ENCODE measurements at places on chromosomes 6 and 20.

DNA sequence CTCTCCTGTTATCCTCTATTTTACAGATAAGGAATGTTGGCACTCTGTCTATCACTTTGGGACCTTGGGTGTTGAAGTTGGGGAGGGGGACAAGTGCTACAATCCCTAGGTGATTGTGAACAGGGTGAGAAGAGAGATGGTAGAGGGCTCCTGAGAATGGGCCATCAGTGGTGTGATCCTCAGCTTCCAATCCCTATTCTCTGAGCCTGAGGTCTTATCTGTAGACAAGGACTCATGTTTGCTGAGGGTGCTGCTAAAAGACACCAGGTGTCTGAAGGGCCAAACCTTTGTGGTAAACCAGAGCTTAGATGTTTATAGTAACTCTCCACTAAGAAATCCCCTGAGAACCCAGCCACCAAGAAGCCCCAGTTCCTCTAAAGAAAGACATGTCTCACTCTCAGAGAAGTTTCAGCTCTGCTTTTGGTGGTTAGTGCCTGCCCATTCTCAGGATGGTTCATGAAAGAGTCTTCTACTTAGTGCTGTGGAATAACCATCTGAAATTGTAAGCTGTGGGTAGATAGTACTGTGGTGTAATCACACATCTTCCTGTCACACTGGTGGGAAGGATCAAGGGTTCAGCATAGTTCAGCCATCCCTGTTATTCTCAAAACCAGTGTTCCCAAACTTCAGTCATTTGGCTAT is 58.2 kb upstream of the IL20RA start:
- DNase-seq = no peak

- no peak for DNase-seq
Measured at GRCh38 chr6:36506611-36507010, 40.7 kb downstream of the STK38 start.

DNA sequence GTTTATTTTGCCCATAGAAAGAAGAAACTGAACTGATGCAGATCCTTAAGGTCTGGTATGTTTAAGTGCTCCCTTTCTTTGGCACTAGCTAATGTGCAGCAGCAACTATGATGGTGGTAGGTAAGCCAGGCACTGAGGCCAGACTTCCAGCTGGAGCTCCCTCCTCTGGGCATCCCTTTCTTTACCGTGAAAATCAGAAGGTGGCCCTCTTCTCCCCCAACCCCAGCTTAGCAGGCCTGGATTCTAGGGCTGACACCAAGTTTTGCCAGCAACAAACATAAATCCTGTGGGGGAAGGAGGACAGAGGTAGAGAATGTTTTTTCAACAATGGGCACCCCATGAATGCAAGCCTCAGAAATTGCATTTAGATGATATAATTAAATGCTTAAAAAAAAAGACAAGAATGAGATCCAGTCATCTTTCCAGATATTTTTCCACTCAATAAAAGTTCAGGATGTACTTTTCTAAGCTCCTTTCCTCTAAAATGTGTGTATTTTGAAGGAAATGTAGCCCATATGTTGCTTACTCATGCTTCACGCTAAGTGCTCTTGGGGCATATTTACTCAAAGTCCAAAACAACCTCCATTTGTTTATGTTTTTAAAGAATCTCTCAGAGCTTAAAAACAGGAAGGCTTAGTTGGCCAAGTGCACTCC is 123.9 kb upstream of the NXT1 start:
- no peak for DNase-seq

DNA sequence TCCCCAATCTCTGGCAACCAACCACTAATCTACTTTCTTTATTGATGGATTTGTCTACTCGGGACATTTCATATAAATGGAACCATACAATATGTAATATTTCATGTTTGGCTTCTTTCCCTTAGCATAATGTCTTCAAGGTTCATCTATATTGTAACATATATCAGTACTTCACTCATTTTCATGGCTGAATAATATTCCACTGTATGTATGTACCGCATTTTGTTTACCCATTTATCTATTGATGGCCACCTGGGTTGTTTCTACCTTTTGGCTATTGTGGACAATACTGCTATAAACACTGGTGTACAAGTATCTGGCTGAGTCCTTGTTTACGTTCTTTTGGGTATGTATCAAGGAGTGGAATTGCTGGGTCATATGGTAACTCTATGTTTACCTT is 48.4 kb downstream of the PANK2 start:
- DNase-seq = no peak

- DNase-seq = peak; percentile 70
Measured at GRCh38 chr6:105675715-105676397, 273.0 kb upstream of the PREP start.

- no peak for DNase-seq
Measured at GRCh38 chr20:611843-612185, 1.7 kb upstream of the TCF15 start.

DNA sequence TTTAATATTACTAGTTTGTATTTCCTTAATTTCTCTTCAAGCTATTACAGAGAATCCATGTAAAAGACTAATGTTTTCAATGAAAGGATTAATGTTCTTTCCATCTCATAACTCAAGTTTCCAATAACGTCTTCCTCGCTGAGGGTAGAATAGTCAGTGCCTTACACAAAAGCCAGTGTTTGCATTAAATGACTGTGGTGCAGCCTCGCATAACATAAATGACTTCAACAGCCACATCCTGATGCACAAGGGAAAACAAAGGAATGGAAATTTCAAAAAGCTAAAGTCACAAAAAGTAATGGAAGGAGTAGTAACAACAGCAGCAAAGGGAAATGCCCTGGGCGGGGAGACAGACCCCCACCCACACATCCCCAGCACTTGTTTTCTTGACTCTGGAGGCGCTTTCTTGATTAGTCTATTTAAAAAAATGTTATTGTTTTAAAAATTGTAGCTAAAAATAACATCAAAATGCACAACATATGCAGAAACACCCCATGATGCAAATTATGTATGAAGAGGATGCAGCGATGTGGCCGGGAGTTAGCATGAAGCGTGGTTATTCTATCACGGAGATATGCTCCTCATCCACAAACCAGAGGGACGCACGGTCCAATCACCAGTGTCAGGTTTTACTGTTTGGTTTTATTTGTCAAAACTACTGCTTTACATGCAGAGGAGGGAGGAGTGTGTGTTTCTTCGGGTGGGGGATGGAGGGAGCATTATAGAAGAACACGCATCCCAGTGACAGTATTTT is 228.6 kb downstream of the GMPR start:
- no peak for DNase-seq

- DNase-seq = no peak
Measured at GRCh38 chr6:5738211-5738610, 268.5 kb downstream of the NRN1 start.

DNA sequence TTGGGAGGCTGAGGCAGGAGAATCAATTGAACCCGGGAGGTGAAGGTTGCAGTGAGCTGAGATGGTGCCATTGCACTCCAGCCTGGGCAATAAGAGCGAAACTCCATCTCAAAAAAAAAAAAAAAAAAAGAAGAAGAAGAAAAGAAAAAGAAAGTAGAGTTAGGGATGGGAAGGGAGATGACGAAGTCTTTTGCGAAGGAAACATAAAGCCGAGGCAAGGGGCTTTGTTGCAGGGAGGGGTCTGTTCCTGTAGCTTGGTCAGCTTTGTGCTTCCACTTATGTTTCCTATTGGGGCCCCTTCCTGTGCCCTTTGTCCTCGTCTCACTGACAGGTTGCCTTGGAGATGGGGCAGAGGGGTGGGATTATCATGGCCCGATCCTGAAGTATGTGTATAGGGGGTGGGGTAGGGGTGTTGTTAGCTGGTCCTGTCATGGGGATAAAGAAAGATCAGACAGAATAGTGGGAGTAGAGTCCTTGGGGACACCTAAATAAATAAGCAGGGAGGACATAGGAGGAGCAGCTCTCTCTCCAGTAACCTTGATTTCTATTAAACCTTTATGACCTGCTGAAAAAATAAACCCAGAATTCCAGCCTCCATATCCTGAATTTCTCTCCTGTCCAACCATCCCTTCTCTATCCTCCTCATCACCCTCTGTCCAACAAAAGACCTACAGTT is 1.1 kb upstream of the CLIC1 start:
- no peak for DNase-seq

GRCh38 chr6:155240905-155241600 is 22.8 kb upstream of the CLDN20 start:
- no peak for DNase-seq

Data from NCI-H1105 treated with DMSO at 0.1 percent for 48 hours (cell line).